Stimulated activated CD8-positive, alpha-beta memory T cell treated with anti-CD3 and anti-CD28 coated beads, Interleukin-4, amount 100 ng/mL, for 1 hour (primary cell): ENCODE measurements at places on chromosomes 5 and 9.

GRCh38 chr9:123617952-123618678, 262.1 kb downstream of the CRB2 start:
- DNase-seq: no peak

DNA sequence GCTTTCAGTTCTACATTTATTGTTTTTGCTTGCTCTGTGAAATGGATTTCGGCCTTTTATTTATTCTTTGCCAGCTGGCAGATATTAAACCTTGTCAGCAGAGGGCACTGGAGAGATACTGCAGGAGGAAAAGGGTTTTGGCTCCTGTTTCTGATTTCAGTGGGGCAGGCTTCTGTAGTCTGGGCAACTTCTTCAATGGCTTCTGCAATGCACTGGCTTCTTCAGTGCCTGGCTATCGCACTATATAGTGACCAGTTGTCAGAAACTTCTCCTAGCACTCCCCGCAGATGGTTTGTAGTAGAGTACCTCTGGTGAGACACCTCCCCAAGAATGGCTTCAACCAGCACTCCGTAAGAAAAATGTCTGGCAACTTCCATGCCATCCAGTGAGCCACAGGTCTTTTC, 3.2 kb upstream of the NFX1 start:
- DNase-seq: no peak

DNA sequence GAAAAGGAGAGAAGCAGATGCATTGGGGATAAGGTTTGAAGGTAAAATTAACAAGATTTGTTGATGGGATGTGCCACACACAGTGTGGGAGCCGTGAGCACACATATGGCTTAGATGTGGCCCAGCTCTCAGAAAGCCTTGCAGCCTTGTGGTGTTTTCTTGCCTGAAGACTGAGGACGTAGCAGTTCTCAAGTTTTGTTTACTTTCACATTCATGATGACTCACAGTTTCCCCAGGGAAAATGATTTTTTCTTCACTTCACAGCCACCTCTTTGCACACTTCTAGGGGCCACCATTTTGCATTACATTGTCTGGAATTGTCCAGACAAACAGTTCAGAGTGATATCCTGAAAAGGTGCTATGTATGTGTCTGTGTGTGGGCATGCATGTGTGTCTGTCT, 126.2 kb downstream of the BASP1 start:
- no peak for DNase-seq

DNA sequence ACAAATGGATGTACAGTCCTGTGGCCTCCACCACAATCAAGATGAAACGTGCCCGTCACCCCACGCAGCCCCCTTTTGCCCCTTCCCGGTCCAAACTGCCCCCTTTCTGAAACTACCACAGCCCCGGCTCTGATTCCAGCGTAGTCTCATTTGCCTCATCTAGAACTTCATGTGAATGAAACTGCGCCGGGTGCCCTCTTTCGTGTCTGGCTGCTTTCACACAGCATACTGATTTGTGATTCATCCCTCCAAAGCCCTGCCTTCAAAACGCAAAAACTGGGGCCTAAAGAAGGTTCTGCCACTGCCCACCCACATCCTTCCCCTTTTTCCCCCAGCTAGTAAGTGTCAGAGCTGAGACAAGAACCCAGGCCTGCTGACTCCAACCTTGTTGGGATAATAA, 31.5 kb upstream of the NCS1 start:
- no peak for DNase-seq

- DNase-seq: no peak
These were observed 161.4 kb downstream of the DOCK8 start for GRCh38 chr9:376115-376514.

GRCh38 chr9:128485414-128485855, 19.1 kb upstream of the GLE1 start:
- no peak for DNase-seq
